ENCODE measurements at places on chromosomes 2 and 18.

DNA sequence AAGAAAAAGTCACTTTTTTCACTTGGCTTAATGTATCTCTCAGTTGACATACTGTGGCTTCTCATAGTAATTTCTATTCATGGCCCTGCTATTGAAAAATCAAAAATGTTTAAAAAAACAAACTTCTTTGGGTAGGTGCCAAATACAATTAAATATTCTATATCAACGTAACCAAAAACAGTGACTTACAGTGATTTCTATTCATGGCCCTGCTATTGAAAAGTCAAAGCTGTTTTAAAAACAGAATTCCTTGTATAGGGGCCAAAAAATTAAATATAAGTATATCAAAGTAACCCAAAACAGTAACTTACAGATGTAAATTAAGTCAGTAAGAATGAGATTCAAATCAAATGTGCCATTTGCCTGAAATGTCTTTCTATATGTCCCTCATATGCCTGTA is 31.4 kb upstream of the CD302 start:
- DNase-seq: no peak

GRCh38 chr2:134917360-134917865 is 1.2 kb upstream of the CCNT2 start:
- DNase-seq: no peak

DNA sequence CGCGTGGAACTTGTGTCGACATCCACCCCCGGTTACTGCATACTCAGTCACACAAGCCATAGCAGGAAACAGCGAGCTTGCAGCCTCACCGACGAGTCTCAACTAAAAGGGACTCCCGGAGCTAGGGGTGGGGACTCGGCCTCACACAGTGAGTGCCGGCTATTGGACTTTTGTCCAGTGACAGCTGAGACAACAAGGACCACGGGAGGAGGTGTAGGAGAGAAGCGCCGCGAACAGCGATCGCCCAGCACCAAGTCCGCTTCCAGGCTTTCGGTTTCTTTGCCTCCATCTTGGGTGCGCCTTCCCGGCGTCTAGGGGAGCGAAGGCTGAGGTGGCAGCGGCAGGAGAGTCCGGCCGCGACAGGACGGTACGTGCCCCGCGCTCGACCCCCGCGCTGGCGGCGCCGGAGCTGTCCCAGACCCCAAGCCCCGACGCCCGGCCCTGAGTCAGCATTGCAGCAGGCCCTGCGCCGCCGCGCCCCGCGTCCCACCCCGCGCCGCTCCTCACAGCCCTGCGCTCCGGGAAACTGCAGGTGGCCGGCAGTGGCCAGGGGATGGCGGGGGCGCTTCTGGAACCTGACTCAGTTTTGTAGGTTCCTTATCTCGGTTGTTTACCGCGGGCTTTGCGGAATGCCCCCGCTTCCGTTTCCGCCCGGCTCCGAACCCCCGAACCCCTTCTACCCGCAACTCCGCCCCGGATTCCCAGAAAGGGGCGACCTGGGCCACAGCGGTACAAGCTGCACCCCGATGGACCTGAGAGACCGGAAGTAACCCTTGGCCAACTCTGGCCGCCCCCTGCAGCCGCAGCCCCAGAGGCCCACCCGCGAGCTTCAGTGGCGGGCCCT is at the start of gene CFLAR:
Gene CFLAR (plus strand): TSS at position 50 of the 844 bp plus-strand sequence. CDS start 13,702 bp downstream, outside the sequence.
- DNase-seq: peak; percentile 84

DNA sequence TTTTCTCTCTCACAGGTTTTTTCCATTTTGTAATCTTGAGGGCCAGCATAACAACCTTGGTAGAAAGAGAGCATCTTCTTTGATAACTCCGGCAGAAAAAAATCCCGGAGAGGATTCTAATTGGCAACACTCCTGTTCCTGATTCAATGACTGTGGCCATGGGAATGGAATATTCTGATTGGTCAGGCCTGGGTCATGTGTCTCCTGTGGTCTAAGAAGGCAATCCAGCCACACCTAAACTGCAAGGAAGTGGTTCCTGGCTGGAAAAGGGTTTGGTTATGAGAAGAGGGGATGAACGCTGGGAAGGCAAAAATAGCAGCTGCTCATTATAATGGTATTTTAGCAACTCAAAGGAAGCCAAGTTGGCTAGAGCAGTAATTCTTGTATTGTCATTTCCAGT is 24.8 kb upstream of the ZNF638 start:
- peak; percentile 4 for DNase-seq

DNA sequence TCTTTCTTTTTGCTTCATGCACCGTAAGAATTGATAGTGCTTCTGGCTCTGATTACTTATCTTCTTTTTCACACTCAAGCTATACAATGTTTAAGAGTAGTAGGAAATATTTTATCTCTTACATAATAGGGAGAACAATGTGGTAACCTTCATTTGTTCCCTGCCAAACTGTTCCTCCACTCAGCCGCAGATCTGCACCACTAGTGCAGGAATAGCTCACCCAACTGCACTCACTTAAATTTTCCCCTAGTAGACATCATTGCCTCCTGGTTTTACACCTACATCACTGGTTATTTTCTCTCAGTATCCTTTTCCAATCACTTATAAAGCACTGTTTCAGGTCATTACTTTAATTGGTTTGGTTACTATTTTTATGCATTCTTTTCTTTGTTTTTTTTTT is 283.5 kb upstream of the ZNF804A start:
- DNase-seq: no peak

DNA sequence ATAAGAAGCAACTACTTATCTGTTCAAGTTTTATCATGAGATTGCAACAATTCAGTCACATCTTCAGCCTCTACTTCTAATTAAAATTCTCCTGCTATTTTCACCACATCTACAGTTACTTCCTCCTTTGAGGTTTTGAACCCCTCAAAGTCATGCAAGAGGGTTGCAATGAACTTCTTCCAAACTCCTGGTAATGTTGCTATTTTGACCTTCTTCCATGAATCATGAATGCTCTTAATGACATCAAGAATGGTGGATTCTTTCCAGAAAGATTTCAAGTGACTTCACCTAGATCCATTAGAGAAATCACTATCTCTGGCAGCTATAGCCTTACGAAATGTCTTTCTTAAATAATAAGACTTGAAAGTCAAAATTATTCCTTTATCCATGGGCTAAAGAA is 1052.8 kb upstream of the NRXN1 start:
- no peak for DNase-seq

DNA sequence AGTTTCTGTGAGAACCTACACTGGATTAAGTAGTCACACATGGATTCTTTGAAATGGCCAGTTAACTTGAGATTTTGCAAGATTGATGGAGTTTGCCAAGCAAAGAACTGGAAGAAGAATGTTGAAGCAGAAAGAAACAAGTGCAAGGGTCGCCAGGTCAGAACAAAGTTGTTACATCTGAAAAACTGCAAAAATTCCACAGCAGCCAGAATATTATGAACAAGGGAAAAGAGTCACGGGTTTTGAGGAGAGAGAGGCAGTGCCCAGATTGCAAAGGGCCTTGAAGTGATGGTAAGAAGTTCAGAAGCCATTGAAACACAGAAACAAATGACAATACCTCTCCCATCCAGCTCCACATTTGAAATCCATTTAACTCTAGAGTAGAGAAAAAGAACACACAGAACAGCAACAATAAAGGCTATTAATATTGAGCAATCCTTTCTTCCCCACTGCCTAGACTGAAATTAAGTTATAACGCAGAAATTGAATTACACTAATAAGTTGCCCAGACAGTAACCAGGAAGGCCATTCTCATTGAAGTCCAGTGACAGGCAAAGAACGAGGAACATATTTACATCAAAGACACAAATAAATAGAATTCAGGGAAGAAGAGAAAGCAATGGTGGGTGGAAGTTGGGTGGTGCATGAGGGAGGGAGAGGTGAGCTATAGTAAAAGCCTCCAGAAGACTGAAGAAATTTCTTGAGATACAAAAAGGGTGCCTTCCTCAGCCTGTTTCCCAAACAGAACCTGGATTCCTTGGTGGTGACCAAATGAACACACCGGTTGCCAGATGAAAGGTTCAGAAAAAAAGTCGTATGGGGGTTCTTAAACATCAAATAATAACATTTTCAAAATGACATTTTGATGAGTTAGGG is 80.6 kb downstream of the ARHGAP15 start:
- no peak for DNase-seq

GRCh38 chr2:43389581-43390466 is 163.4 kb upstream of the ZFP36L2 start:
- DNase-seq: no peak

GRCh38 chr2:205872716-205873115 is 190.4 kb downstream of the NRP2 start:
- peak; percentile 60 for DNase-seq

GRCh38 chr2:45990131-45990530 is 307.1 kb upstream of the EPAS1 start:
- DNase-seq: no peak

DNA sequence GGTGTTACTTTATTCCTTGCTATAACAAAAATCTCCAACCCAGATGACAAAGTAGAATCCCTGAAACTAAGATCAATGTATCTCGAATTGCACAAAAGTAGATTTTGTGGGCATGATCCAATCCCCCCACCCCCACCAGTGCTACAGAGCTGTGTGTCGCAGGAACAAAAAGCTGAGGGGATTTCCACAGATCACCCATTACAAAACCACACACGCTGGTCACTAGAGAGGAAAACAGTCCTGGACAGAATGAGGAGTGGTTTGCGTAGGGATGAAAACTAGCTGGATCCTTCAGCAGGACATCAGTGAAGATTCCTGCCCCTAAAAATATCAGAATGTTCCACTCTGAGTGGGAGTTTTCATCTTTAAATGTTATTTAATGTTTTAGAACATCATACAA is 165.3 kb upstream of the STK17B start:
- DNase-seq: no peak

- DNase-seq: no peak
Observed at GRCh38 chr2:99765731-99766318, 276.0 kb upstream of the REV1 start.

DNA sequence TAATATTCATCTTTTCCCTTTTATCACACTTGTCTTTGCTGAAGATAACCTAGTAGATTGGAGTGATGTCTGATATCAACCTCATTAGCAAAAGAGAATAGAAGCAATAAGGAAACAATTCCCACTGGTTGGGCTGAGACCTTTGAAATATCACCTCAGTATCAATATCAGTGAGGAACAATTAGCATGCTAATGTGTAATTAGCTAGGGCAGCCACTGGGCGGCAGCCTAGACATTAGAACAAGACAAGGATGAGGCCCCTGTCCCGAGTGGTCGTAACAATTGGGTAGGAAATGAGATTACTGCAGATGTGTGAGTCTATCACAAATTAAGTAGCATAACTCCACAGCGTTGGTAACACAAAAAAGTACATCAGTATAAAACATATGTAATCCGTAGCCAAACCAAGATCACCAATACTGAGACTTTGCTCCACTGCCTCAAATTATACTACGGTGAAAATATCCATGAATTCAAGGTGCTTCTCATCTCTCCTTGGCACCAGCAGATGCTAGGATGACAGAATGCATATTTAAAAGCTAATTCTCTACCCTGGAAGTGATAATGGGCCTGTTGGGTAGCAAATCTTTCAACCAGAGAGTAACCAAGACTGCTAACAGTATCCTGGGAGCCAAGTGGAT is 99.1 kb downstream of the ALPK2 start:
- peak; percentile 70 for DNase-seq

GRCh38 chr18:37182340-37183135 is 353.6 kb downstream of the KIAA1328 start:
- DNase-seq: no peak

- DNase-seq: no peak
Observed at GRCh38 chr18:74515620-74516231, 18.6 kb upstream of the CNDP1 start.

DNA sequence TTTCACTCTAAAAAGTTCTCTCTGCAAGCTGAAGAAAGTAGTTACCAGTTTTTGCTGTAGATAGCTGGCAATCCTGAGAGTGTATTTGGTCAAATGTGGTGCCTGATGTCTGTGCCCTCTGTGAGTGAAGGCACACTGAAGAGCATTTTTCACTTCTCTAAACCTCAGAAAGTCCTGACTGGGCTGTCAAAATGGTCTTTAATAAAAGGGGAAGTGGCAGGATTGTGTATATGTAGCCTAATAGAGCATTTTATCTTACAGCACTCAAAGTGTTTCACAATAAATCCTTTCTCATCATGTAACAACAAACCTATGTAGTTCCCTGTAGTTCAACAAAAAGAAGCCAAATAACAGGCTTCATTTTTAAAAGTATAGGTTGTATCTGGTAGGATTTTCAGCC is 1552.3 kb upstream of the SLC39A10 start:
- no peak for DNase-seq

GRCh38 chr2:41483226-41483625 is 564.6 kb upstream of the PKDCC start:
- no peak for DNase-seq

GRCh38 chr2:234368861-234369261 is 128.0 kb downstream of the ARL4C start:
- DNase-seq: peak; percentile 83

DNA sequence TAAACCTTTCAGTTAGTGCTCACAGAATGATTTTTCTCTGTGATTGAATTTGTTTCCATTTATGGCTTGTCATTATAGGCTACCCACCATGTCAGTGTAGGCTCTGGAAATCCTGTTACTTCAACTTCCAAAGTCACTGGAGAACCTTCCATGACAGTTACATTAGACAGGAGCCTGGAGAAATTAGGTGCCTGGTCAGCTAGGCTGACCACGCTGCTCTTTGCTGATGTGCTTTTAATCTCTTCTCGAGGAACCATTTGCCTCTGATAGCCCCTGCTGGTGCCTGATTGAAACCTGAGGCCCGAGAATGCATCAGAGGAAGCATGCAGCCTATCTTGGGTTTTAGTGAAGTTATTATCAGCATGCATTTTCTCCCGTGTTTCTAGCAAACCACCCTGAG is 29.6 kb upstream of the TTN start:
- DNase-seq: no peak

GRCh38 chr2:102387763-102388546 is 32.4 kb downstream of the IL18R1 start:
- no peak for DNase-seq

DNA sequence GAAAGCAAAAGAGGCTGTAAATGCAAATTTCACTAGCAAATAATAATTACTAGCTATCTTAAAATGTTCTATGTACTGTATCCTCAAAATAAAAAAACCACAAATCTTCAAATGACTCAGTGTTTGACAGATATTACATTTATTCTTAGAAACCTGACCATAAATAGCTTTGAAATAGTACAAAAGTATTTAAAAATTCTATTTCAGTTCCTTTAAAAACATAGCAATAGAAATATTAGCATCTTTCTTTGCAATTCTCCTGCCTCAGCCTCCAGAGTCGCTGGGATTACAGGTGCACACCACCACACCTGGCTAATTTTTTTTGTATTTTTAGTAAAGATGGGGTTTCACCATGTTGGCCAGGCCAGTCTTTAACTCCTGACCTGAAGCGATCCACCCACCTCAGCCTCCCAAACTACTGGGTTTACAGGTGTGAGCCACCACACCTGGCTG is 50.6 kb downstream of the MSH6 start:
- no peak for DNase-seq

Data from fibroblast of villous mesenchyme (primary cell).